SIG-M5 (cell line): ENCODE measurements at places on chromosomes 12 and 14.

GRCh38 chr12:13187399-13187798 is 9.1 kb upstream of the EMP1 start:
- DNase-seq, result no peak

DNA sequence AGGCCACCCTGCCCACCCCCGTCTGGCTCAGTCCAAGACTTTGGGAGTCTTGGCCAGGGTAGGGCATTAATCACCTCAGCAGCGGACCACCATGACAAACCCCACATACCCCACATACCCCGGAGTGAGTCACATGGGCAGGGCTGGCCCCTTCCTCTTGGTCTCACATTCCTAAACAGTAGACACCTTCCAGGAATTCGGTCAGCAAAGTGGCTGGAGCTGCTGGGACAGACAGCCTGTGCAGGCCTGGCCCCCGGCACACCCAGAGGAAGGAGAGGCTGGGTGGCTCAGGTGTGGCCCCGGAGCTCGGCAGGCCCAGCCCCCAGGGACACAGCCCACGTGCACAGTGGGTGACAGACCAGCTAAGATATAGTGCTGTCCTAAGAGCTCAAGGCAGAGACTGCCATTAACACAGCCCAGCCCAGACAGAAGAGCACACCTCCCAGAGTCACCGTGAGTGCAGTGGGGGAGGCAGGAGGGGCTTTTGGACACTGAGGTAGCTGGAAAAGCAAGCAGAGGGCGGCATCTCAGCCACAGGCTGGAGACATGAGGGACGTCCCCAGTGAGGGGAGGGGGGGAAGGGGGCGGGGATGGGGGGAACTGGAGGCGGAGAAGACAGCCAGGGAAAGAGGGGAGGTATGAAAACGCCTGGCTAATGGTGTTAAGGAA is 24.0 kb downstream of the CCDC85C start:
- no peak for DNase-seq

GRCh38 chr12:32240831-32241230 is 134.2 kb downstream of the BICD1 start:
- no peak for DNase-seq

DNA sequence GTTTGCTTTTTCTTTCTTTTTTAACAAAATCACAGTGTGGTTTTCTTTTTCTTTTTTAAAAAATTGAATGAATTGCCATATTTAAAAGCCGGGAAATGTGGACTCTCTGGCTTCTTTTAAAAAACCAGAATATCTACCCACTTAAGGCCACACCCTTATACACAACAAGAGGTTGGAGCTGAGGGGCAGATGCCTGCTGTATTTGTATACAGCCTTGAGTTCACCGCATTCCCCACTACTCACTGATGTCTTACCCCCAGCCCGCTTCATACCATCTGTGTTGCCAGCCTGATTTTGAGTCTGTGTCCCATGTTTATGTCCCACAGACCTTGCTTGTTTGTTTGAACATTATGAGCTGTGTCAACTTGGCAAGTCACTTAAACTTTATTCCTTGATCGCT is 14.3 kb downstream of the JDP2 start:
- DNase-seq, result no peak

DNA sequence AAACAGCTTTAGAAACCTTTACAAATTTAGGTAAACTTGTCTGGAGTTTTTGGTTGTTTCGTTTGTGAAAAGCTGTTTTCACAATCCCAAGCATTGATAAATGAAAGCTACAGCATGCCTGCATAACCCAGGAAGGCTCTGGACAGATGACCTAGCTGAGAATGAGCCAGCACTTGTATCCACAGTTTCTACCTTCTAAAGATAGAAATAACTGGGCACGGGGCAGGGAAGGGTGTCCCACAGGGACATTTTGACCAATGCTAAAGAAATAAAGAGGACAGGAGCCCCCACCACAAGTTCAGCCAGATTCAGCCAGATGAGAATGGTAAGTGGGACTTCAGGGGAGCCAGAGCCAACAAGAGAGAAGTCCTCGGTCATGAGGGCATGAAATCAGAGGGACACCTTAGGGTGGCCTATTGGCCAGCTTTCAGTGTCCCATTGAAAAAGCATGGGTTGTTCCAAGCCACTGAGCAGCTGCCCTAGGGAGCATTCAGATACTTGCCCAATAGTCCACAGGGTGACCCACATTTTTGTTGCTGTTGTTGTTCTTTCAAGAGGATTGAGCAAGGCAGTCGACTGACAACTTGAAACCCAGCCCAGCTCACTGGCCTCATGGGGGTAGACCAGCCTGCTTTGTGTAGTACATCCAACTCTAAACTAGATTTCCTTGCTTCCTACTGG is 140.3 kb upstream of the NUDT4 start:
- no peak for DNase-seq

DNA sequence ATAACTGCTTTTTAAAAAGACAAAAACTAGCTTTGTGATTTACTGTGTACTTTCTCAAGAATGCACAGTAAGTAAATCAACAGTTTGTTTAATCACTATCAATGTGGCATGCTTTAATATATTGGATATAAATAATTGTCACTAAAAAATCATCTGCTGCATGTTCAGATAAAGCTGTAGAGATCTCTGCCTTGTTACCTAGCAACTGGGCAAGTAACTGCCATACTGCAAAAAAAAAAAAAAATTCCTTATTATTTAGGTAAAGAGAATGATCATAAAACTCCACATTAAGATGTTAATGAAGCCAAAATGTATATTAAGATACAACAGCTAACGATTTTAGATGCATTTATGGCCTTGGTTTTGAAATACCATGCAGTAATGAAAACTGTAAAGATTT is 237.4 kb downstream of the APAF1 start:
- no peak for DNase-seq

DNA sequence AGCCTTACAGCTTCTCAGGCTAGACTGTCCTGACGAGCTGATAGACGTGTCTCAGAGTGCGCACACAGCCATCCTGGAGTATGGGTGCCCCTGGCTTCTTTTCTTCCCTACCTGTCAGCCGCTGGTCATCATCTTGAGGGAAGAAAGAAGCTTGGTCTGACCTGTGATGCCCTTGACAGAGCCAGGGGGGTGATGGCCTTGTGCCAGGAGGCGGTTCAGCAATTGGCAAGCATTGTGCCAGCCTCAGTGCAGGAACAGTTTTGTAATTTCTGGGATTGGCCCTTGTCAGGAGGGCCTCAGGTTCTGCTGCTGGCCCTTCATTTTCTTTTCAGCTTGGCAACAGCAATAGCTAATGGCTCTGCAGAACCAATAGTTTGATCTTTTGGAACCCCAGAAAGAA is 80.1 kb downstream of the ADCK1 start:
- no peak for DNase-seq

DNA sequence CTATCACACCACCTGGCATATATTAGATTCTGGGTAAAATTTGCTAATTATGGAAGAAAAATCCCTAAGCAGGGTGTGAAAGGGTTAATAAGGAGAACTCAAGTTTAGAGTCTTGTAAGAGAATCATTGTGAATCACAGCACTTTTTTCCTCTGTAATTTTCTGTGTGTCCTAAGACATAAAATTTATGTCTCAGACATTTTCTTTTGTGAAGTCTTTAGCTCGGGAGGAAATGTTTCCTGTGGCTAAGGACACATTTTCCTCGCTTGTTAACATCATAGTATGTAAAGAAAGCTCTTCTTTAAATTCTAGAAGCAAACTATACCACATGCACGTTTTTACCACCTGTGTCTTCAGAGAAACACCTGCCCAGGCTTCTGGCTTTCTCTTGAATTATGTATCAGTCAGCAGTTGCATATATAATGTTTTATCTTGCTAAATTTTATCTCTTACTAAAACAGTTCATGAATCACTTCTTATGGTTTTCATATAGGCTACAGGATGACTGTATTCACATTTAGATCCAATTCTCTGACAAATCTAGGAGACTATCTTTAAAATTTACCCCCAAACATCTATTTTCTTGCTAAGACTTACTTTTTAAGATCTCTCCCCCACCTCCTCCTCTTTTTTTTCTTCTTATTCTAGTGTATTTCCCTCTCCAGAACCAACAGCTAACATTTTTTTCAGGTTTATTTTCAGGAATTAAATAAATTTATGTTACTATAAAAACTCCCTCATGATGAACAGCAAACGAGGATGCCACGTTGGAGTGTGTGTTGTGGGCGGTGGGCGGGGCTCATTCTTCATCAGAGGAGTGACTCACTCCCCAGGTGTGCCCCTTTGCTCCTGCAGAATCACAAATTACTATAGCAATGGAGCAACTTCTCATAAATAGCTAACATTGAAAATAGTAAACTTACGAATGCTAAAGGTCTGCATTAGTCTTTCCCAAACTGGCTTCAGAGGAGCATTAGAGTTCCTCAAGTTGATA is 11.6 kb upstream of the CSRP2 start:
- DNase-seq, result no peak

GRCh38 chr14:64983439-64984310 is 3.0 kb upstream of the FNTB start:
- no peak for DNase-seq

DNA sequence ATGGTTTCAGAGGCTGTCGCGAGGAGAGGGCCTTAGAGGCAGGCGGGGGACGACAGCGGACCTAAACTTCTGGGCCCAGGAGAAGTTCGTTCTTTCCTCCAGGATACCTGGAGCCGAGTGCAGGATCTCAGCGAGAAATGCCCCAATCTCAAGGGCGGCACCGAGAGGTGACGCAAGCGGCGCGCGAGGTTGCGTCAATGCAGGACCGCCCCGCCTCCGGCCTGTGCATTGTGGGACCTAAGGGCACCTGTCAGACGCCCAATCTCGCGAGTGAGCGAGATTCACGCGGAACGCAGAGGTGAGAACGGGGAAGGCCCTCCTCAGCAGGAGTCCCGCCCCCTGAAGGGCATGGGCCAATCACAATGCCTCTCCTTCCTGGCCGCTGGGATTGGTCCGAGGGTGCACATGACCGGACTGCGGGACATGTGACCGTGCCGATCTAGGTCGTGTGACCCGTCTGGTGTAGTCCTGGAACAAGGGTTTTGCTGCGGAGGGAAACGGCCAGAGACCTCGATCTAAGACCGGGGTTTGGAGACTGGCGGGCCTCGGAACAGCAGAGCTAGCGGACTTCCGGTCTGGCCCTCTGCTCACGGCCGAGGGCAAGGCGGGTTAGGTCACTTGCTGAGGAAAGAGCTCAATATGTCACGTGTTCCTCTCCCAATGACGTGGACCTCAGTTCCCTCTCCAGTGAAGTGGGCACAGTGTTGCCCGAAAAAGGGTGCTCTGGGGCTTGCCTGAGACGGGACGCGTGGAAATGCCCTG is 16.3 kb upstream of the DYNC1H1 start:
- peak; percentile 92 for DNase-seq

DNA sequence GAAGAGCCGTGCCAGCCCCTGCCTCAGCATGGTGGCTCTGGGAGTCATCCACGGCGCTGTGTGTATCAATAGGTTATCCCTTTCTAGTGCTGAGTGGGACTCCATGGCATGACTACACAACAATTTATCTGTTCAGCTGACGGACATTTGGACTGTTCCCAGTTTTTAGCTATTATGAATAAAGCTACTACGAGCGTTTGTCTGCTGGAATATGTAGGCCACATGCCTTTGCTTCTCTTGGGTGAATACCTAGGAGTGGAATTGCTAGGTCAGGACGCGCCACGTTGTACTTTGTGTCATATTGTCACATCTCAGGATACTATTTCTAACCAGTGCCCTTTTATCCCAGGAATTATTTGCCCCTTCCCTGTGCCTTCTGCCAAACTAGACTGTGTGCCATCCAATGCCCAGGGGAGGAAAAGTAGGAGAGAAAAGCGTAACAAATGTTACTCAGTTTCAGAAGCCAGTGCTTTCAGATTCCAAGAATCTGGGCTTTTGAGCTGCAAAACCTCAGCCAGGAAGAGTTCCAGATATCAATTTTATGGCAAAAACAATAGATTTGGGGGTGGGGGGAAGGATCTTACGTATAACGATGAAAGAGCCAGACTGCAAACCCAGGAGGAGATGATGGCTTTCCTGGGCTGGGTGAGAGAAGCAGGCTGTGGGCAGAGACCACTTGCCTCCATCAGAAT is 62.5 kb upstream of the NCOR2 start:
- DNase-seq, result no peak

DNA sequence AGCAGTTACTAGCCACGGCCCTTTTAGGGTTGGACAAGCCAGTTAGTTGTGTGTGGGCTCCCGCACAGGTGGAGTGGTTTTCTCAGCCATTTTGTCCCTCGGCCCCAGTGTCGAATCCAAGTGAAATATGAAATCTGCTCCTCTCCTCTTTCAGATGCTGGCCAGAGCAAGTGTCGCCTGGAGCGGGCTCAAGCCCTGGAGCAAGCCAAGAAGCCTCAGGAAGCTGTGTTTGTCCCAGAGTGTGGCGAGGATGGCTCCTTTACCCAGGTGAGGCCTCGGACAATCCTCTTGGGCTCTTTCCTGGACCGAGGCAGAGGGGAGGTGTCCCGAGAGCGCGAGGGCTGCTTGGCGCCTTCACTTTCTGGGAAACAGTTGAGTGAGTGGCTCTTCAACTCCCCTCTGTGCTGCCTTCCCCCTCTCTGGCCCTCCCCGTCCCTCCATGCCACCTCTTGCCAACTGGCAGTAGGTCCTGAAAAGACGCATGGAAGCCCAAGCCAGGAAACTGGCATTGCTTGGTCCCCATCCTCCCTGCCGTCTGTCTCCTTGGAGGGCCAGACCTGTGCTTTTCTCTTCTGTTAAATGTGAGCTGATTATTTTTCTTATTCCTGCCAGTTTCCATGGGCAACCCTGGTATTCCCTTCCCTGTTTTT is 74.2 kb downstream of the SMOC1 start:
- DNase-seq, result no peak

- DNase-seq, result no peak
These were observed 42.4 kb upstream of the PPP2R5C start for GRCh38 chr14:101719045-101719645.

- no peak for DNase-seq
These were observed 21.5 kb downstream of the ALDH2 start for GRCh38 chr12:111788178-111788654.

DNA sequence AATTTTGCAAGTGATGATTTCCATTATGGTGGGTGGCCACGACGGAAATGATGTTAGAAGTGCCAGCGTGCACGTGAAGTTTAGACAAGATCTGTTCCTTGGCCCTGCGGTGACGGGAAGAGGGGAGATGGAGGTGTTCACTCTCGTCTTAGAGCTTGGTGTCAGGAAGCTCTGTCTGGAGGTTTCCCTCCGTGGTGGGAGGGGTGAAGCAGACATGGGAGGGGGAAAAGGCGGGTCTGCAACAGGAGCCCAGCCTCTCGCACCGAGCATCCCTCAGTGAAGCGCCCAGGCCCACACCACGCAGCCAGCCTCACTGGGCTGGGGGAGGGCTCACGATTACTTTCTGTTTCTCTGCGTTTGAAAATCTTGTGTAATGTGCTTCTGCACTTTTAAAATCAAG is 26.3 kb downstream of the EML1 start:
- no peak for DNase-seq

GRCh38 chr12:2011643-2012607 is 7.7 kb upstream of the DCP1B start:
- DNase-seq, result no peak

DNA sequence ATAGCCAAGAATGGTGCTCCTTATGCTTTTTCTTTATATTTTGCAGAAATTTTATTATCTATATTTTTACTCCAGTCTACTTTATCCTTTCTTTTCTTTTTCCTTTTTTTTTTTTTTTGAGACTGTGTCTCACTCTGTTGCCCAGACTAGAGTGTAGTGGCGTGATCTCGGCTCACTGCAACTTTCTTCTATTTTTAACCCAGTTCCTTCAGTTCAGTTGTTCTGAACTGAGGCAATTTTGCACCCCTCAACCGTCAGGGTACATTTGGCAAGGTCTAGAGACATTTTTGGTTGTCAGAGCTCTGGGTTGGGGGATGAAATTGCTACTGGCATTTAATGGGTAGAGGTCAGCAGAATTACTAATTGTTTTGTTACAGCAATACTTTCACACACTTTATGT is 75.7 kb downstream of the DIP2B start:
- no peak for DNase-seq

- DNase-seq, result no peak
These were observed 251.4 kb upstream of the ATP2B1 start for GRCh38 chr12:89960011-89960507.
